ENCODE measurements at places on chromosomes 7 and 10.

- DNase-seq, result no peak
Measured at GRCh38 chr7:137462074-137462715, 118.7 kb upstream of the PTN start.

- DNase-seq, result peak; percentile 48
Measured at GRCh38 chr7:99374111-99375064, at the start of gene ARPC1B. Gene ARPC1B, plus strand, starts transcription at chr7:99374730. Its CDS starts 10,985 bp downstream, at chr7:99385715.

DNA sequence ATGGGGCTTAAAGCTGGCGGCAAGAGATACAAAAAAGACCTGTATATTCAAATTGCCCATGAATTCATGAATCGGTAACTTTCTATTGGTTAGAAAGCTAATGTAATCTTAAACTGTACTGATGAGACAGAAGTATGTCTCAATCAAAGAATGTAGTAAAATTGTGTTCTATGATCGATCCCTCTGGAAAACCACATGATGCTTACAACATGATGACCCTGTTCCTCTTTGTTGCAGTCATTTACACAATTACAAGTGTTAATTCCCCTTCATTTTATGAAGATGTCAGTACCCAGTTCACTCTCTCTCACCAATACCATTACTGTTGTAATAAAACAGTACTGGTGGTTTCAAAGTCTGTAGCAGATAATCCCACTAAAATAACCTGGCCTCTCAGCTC, 10.1 kb downstream of the KIF5B start:
- peak; percentile 46 for DNase-seq

DNA sequence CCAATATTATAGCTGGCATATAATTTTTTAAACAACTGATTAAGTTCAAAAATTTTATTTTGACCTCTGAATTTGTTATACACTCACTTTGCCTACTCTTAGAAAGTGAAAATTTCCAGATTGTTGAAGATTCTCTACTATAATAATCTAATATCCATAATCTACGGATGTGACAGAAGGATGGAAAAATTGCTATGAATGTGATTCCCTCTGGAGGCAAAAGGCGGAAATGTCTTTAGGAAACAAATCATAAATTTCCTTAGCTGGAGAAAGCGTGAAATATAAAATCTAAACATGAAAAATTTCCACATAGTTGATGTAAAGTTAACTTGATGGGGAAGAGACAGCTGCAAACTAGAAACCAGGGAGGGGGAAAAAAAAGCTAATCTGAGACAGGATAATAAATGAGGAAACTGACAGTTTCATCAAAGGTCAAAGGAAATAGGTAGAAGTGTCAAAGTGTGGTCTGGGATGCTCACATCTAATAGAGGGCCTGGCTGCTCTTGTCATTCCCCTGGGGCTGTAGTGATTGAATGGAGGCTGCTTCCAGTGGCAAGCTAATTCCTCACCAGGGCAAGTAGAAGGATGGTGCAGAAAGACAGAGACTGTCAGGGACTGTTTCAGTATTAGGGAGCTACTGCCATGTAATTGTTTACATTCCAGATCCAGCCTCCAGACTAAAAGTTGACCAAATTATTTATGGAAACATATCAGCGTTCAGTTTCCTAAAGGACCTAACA, 264.5 kb downstream of the SDHAF3 start:
- DNase-seq, result no peak

DNA sequence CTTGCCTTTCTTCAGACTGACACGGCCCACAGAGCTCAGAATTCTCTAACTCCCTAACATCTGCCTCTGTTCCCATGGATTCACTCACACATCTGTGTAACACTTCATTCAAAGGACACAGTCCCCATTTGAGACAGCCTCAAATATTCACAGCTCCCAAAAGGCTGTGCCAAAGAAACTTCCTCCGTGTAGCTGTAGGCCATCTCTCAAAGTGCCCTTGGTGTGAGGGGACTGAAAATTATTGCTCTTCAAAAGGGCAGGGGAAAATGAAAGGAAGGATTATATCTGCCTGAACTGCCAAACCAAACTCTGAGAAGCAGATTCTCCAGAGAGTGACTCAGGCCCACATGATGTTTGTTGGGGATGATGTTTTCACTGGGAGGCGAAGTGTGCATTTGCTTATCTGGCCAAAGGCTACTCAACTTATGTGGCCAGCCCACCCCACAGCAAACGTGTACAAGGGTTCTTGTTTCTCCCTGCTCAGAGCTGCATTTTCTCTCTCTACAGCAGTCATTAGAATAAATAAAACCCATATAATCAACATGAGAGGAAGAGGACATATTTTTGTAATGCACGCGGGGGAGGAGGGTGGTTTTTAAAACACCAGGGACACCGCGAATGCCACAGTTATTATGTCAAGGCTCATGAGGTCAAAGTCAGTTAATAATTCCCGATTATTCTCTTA, 302.4 kb upstream of the NFE2L3 start:
- DNase-seq, result no peak

DNA sequence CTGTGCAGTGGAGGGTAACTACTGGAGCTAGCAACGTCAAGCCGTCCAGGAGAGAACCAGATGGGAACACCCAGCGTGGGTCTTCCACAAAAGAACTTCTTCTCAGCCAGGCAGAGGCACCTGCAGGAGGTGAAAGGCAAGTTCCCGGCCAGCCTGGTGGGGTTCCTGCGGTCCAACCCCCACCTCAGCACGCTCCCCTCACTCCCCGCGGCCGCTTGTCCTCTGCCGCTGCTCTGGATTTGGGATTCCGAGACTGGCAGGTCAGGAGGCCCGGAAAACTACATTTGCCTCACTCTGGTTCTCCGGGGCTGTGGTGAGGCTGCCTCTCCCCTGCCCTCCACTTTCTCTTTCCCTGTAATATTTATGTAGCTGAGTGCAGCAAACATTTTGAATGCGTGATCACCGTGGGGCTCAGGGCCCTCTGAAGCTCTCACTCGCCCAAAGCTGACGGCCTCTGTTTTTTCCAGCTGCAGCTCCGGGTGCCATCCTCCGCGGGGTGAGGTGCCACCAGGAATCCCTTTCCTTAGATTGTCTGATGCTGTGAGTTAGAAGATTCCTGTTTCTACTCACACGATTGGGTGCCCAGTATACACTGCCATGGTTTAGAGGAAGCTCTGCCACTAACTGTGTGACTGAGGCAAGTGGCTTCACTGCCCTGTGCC, 366.9 kb downstream of the DNAJB6 start:
- DNase-seq, result no peak

- peak; percentile 37 for DNase-seq
Measured at GRCh38 chr10:46787321-46787615, 124.0 kb upstream of the PTPN20 start.

DNA sequence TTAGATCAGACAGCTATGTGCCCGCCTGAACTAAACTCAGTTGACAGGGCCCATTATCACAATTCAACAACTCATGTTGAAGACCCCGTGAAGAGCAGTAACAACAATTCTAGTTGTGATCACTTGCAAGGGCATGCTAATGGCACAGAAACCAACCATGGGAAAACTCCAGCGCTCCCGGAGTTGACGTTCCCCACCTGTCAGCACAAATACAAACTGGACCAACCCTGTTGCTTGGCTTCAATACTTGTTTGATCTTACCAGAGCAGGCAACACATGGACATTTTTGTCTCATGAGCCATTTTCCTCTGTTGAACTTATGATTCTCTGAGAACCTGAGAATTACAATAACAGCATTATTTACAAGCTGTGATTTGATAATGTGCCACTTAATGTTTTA, 119.0 kb upstream of the LANCL2 start:
- DNase-seq, result no peak

DNA sequence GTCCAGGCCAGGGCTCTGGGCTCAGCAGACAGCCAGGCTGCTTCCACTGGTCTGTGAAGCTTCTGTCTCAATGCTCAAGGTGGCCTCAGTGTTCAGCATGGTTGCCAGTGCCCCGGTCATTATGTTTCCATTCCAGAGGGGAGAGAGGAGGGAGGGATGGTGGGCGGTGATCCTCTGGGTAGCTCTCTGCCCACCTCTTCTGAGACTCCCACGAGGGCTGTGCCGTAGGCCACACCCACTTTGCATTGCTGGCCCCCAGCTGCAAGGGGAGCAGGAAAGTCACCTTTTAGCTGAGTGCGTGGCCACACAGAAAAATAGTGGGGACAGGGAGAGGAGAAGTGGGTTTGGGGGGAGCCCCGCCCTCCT, 42.5 kb downstream of the FOXK1 start:
- DNase-seq, result no peak

DNA sequence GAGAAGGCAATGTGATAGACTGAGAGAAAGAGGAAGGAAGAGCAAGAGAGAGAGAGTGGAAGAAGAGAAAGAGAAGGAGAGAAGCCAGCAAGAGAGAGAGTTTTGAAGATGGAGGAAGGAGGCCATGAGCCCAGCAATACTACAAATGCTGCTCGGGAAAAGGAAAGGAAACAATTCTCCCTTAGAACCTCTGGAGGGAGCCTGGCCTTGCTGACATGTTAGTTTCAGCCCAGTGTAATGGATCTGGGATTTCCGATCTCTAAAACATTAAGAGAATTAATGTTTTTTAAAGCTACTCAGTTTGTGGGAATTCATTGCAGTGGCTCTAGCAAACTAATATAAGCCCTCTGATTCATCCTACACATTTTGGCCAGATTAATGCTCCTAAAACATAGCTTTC, 206.8 kb upstream of the MTPN start:
- no peak for DNase-seq

GRCh38 chr7:42934291-42934690, 2.1 kb downstream of the MRPL32 start:
- DNase-seq, result no peak

- DNase-seq, result no peak
Measured at GRCh38 chr7:1413936-1414639, 45.2 kb downstream of the MICALL2 start.

GRCh38 chr7:137871170-137871915, 24.6 kb upstream of the DGKI start:
- no peak for DNase-seq

DNA sequence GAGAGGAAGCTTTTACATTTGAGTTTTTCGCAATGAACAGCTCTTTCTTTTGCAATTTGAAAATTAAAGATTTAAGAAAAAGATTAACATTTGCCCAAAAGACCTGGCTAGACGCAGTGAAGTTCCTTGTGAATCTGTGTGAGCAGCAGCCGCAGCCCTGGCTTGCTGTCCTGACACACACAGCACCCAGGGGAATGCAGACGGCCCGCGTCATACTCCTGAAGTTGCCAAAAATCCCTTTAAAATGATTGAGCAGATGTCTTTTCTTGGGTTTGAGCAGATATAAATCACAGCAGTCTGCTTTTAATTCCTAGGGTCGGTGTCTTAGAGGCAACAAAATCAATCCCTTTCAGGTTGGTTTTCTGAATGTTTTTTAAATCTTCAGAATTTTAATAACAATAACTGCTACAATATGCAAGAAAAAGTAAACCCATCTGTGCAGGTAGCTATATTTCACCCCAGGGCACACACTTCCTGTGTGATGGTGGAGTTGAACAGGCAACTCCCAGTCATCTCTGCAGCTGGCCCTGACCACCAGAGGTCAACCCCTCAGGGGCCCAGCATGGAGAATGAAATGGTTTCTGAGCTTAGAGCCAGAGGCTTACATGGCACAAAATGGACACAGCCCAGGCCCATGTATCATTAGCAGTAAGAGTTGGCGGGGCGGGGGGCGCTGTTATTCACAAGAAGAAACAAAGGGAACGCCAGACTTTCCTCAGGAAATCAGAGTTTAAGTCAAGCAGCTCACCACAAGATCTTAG, 32.2 kb upstream of the TRIL start:
- DNase-seq, result no peak

DNA sequence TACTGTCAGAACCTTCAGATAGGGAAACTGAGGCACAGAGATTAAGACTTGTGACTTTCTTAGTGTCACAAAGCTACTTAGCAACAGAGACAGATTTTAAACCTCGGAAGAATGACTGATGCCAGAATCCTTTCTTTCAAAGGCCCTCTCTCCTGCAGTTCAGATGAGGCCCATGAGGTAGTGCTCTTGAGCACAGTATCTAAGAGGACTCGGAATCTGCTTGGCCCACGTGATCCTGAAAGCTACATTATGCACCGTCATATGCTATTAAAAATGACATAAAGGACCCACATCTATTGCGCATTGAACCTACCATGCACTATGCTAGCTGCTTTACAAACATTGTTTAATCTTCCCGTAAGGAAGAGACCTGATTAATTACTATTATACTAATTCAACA, 355.9 kb downstream of the SFMBT2 start:
- DNase-seq, result peak; percentile 15

DNA sequence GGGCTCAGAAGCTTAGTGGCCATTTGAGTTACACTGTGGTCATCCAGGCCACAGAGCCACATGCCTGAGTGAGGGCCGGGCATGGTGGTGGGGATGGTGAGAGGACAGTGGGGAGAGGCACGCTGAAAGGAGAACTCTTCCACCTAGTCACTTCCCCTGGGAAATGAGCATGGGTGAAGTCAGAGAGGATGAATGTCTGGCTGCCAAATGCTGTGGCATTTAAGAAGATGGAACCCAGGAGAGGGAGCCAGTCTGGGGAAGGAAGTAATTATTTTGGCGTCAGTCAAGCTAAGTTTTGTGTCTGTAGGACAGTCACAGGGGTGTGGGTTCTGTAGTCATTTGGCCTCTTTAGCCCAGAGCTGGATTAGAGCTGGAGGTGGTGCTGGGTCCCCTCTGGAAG, 86.0 kb upstream of the PODXL start:
- DNase-seq, result no peak
